ENCODE measurements at places on chromosomes 5 and 9.

DNA sequence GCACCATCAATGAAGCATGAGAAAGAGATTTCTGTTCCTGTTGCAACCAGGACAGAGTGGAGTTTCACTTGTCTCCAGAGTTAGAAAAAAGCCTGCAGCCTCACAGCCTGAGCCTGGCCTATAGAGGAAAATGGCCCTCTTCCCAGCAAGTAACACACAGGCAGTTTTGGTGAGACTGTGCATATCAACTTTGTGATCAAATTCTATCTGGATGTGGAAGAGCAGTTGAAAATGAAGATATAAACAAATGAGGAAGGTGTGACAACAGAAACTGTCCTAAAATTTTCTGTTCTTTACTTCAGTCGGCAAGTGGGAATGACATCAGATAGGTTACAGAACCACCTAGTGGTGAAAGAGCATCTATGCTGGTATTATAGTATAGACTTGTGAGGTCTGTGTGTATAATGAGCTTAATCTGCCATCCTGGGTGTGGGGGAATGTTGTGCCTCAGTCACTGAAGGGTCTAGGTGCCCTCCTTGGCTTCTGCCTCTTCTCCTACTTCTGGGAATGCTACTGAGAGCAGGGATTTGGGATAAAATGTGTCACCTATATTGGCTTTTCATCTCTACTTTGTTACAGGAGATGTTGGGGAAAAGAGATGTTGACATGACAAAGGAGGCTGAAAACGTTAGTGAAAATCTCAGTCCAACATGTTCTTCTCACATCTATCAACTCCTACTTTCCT is 28.2 kb downstream of the YIPF5 start:
- peak; percentile 40 for DNase-seq

- DNase-seq: no peak
Measured at GRCh38 chr9:130331573-130331972, 66.0 kb downstream of the HMCN2 start.

GRCh38 chr9:91758491-91758981 is 191.5 kb downstream of the ROR2 start:
- no peak for DNase-seq

- DNase-seq: peak; percentile 51
Measured at GRCh38 chr5:74054139-74054538, 428.1 kb downstream of the ARHGEF28 start.

- DNase-seq: no peak
Measured at GRCh38 chr9:70421272-70422180, 7.1 kb upstream of the KLF9 start.

DNA sequence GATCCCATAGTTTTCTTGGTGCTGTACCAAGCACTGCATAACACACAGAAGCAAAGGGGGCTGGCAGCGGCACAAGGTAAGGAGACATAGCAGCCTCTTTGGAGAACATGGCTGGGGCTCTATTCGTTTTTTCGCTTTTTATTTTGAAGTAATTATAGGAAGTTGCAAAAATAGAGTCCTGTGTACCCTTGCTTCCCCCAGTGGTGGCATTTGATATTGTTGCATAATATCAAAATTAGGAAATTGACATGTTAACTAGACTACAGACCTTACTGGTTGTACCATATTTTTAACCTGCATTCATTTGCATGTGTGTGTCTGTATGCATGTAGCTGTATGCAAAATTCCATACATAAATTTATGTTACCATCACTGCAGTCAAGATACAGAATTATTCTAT is 6.6 kb upstream of the UBQLN1 start:
- no peak for DNase-seq

DNA sequence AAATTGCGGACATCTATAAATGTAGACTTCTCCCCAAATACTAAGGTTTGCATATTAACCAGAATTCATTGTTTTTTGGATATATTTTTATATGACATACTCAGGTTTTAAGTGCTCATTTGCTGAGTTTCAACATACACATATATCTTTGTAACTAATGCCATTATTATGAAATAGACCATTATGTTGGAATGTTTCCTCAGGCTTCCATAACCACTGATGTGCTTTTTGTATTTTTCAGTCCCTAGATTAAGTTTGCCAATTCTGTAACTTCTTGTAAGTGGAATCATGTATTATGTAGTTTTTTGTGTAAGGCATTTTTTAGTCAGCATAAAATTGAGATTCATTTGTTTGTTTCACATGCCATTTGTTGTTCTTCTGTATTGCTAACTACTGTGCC is 32.1 kb downstream of the HSPA4 start:
- no peak for DNase-seq

DNA sequence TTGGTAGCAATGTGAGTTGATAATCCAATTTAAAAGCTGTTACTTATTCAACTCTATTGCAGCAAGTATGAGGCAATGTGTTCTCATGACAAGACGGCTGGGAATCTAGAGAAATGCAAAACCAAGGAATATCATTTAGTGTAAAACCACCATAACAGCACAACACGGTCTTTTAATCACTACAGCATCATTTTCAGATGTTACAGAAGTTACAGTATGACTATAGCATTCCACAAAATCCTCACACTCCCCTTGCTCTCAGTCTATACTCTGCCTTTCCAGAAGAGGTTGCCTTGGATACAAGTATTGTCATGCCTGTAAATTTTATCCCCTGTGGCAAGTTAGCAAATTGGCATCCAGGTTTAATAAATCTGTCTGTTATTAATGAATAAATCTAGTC is 28.6 kb upstream of the TAS2R1 start:
- DNase-seq: no peak

DNA sequence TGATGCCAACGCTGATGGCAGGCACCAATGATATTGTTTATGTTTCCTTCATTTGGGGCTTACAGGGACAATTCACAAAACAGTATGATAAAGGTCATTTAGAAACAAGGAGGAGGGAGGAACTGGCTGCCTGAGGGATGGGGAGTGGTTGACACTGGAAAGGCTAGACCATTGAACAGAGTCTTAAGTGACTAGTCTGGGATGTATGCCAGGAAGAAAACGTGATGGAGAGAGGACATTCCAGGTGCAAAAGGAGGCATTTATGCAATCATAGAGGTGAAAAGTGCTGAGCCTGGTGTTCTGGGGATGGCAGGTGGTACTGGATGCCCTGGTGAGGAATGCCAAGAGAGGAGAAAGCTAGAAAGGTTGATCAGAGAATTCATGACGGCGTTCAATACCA is 153.4 kb downstream of the ZNF462 start:
- no peak for DNase-seq

- no peak for DNase-seq
Measured at GRCh38 chr5:154729613-154730012, 25.6 kb upstream of the LARP1 start.

DNA sequence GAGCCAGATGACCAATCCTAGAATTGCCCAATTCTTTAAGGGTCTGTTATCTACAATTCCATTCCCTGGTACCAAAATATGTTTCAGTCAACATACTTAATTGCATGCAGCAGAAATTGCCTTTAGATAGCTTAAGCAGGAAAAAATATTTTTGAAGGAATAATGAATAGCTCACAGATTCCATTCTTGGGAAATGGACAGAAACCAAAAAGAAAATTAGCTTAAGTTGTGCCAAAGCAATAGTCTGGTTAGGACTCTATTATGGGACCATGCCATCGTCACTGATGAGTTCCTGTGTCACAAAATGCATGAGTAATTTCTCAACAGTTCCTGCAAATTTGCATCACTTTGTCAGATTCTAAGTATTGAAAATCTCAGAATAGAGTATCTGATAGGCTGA is 12.3 kb downstream of the ACTBL2 start:
- no peak for DNase-seq

GRCh38 chr9:33065157-33066076 is 11.1 kb downstream of the SMU1 start:
- no peak for DNase-seq

GRCh38 chr9:36808251-36808650 is 225.8 kb downstream of the PAX5 start:
- no peak for DNase-seq

GRCh38 chr5:16315501-16315900 is 135.9 kb upstream of the MARCHF11 start:
- DNase-seq: no peak

DNA sequence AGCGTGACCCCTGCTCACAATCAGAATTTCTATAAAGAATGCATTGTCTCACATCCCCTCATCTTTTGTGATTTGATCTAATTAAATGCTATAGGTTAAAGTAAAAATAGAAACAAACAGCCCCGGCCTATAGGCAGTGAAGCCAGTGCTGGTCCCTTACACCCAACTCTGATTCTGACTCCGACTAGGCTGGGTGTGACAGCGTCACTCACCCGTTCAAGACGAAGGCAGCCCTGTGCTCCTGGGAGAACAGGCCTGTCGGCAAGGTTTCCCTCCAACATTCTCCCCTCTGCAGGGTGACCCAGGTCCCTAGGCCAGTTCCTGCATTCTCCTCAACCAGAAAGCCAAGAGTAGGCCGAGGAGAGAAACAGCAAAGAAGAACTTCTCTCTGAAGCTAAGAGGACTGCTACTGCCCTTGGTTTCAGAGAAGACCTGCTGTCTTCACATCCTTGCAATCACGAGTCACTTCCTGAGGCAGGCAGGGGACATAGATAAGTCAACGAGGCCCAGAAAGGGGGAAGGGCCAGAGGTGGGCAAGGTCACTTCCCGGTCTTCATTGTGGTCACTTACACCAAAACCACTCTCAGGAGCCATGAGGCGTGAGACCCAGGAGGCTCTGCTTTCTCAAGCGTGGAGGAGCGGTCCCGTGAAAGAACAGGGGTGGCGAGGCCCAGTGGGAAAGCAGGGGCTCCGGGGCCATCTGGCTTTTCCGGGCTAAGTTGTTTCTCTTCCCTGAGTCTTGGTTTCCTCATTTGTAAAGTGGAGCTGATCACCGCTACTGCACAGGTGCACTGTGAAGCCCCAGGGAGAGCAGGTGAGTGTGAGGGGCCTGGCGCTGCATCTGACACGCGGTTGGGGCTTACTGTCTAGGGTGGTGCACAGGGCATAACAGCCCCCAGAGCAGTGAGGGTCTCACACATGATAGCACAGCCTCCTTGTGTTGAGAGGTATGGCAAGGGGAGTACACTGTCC is 200.8 kb downstream of the CRB2 start:
- DNase-seq: no peak

GRCh38 chr9:33468797-33469621 is 4.7 kb downstream of the NOL6 start:
- no peak for DNase-seq

GRCh38 chr9:133101356-133102189 is 19.5 kb downstream of the RALGDS start:
- DNase-seq: no peak

DNA sequence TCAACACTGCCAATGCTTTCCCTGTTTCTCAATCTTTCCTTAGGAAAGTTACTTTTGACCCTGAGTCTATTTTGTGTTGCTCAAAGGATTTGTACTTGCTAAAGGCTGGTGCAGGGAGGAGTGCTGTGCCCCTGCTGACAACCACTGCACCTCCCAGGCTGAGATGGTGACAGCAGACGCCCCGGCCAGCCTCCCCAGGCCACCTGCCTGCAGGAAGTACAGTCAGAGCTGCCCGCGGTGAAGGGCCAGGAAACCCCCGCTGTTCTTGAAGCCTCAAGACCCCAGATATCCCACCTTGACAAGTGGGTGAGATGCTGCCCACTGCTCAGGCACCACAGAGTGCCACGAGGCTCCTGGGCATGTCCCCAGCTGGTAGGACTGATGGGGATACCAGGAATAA is 44.2 kb upstream of the CKMT2 start:
- DNase-seq: no peak

DNA sequence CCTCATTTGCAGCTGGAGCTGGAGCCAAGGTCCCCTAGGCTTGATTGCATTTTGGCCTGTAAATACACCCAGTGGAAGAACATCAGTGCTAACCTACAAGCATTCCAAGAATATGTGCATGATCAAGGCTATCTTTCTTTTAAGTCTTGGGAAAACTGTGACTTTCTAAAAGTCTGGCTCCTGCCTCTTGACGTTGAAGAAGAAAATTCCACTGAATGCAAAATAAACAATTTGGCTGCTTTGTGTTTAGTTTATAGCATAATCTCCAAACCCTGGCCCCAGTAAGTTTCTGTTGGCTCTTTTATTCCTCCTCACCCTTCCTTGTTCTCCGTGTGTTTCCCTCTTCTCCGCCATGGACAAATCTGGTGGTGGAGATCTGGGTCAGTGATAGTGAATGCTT is 109.3 kb upstream of the TLE1 start:
- no peak for DNase-seq

DNA sequence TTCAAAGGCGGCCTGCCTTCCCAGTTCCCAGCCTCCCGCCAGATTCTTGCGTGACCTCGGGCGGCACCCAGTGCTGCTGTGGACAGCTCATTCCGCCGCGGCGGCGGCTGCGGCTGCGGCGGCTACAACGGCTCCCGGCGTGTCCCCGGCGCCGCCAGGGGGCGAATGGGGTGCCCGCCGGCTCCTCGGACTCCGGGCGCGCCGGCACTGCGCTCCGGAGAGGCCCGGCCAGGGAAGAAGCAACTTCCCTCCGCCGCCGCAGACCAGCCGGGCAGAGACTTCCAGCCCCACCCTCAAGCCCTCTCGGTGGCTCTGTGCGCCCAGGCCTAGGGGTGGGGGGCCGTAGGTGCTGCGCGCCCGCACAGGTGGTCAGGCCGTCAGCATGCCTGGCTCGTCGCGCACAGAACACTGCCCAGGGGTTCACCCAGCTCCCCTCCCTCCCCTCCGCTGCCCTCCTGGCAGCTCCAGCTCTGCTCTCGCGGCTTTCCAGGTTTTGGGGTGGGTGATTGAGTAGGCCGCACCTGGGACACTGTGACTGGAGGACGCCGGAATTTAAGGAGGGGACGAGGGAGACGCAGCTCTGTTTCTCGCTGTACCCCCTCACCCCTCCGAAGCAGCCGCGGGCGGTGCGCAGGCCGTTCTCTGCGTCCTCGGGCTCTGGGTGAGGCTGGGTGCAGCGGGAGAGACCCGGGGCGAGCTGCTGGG is 20.2 kb downstream of the IGIP start:
- DNase-seq: peak; percentile 86

DNA sequence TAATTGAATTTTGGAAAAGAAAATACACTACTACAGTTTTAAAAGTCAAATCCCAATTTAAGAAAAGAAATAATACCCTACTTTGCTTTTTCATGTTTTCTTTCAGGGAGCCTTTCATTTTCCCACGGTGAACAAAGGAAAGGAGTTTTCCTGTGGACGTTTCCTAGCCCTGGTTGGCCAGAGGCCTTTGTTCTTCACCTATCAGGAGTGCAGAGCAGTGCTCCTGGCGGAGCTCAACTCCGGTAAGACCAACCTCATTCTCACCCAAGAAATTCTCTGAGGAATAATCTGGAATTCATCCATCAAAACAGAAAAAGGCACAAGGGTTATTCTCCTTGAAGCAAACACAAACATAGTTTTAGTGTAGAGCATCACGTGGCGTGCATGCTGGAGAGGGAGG is 248.9 kb downstream of the ADGRV1 start:
- no peak for DNase-seq

DNA sequence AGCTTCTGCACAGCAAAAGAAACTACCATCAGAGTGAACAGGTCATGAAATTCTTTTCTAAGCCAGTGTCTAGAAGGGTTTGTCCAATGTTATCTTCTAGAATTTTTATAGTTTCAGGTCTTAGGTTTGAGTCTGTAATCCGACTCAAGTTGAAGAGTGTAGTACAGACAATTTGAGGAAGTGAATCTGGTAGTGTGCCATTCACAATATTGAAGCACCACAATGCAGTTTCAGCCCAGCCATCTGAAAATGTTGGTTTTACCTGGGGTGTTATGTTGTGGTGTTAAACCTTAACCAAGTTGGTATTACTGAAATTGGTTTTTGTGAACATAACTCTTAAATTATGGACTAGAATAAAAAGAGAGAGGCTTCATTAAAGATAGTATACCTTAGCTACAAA is 77.2 kb downstream of the ADAMTS16 start:
- no peak for DNase-seq

All from retina (tissue), 1 donor.